Type B pancreatic cell (in vitro differentiated cells): ENCODE measurements at places on chromosomes 4 and X. TPM values are rescaled to one million over a fixed set of nuclear protein-coding genes. Genes with fewer than 3 reads are reported as not detected.

DNA sequence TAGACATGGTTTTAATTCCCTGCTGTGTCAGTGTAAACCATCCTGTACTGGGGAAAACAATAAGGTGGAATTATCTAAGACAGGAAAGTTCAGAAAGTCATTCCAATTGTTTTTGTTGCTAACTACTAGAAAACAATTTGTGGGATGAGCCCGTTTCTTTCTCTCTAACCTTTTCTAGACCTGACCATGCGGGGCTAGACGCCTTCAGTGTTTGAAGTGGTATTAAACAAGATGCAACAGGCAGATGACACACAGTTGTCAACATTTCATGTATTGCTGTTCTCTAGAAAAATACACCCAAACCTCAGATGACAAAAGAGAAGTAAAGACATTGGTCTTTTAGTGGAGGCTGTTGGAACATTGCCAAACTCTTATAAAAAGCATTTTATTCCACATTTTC is 105.7 kb downstream of the FRAS1 start:
- no peak for DNase-seq

- DNase-seq: no peak
Observed at GRCh38 chr4:181957088-181957487, 286.1 kb upstream of the TENM3 start.

GRCh38 chr4:100268789-100269188 is 78.5 kb upstream of the DDIT4L start:
- DNase-seq: no peak

DNA sequence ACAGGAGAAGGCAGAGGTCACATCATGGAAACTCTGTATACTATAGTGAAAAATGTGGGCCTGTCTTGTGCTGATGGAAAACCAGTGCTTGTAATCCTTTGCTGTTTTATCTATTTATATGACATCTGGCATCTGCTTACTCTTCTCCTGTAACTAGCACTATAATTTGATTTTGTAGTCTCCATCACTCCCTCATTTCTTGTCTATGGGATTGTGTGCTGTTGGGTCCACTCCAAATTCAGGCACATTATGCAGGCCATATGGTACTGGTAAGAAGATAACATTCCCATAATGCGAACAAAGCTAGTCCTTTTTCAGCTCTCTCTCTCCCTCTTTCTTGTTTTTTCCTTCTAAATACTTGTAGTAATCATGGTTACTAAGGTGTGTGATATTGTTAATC is 581.2 kb upstream of the IGFBP7 start:
- no peak for DNase-seq

GRCh38 chrX:79556800-79557199 is 189.7 kb upstream of the ITM2A start:
- no peak for DNase-seq

DNA sequence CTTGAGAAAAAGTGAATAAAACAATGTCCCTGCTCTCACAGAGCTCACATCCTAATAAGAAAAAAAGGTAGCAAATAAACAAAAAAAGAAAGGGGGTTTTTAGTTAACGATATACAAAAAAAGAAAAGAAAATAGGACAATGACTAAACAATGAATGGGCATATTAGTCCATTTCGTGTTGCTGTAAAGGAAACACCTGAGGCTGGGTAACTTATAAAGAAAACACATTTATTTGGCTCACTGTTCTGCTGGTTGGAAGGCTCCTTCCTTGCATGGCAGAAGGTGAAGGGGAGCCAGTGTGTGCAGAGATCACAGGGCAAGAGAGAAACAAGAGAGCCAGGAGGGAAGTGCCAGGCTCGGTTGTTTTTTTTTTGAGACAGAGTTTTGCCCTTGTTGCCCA is 4.7 kb upstream of the KLF3 start:
- DNase-seq: no peak

- DNase-seq: no peak
Observed at GRCh38 chrX:2261831-2262667, 238.7 kb downstream of the DHRSX start.

GRCh38 chr4:103499094-103499493 is 220.7 kb downstream of the TACR3 start:
- DNase-seq: no peak

- no peak for DNase-seq
Observed at GRCh38 chr4:151563194-151563593, 154.2 kb downstream of the FHIP1A start.

GRCh38 chr4:138659812-138660316 is 355.7 kb upstream of the NOCT start:
- no peak for DNase-seq

DNA sequence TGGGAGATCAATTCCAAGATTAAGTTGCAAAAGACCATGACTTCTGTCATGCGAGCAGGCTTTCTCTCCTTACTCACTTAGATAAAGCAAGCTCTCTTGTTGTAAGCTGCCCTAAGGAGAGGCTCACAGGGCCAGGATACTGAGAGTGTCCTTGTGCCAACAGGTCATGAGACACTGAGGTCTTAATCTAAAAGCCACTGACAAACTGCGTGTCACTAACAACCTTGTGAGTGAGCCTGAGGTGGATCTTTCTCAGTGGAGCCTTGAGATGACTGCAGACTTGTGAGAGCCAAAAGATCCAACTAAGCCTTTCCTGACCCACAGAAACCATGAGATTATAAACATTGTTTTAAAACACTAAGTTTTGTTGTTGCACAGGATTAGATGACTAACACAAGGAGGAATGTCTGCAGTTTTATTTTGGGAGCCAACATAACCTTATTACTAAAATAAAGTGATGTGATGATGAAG is 170.5 kb downstream of the SLC39A8 start:
- no peak for DNase-seq

DNA sequence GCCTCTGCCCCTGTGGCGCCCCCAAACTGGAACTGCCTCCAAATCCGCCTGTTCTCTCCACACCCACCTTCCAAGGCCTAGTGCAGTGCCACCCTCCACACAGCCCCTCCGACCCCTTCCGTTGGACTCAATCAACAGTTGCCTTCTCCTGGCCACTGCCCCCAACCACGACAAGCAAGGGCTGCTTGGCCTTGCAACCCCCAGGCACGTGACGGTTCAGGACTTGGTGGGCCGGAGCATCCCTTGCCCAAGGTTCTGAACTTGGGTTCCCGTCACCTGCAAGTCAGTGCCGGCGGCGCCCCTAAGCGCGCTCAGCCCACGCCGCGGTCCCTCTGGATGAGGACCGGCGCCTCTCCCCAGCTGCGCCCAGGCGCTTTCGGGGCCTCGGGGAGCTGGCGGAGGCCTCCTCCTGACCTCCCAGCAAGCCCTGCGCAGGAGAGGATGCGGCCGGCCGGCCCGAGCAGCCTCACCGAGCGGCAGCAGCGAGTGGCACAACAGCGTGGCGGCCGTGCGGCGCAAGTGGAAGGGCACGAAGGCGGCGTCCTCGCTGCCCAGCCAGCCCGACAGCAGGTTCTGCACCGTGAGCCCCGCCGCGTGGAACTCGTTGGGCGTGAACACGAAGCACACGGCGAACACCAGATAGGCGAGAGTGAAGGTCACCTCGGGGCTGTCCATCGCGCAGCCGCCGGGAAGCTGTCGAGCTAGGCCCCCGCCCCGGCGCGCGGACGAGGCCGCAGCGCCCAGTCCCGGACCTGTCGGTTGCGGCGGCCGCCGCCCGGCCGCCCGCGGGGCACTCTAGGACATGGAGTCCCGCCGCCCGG is 750 bp downstream of the TMEM129 start:
- no peak for DNase-seq

F11 gene
- total RNA-seq: 0.72 and 1.0 TPM in 2 replicates

GALNTL6 gene
- total RNA-seq: 0.71 and 1.7 TPM in 2 replicates

ZFP42 gene
- 12.0 and 33.4 TPM in 2 replicates for total RNA-seq

F8A1 gene
- total RNA-seq: 16.1 and 20.7 TPM in 2 replicates

MAGEA9B gene
- not detected in 2 replicates for total RNA-seq

CYLC1 gene
- not detected in 2 replicates for total RNA-seq

JCHAIN gene
- total RNA-seq: not detected in 2 replicates
